ENCODE measurements at places on chromosomes 11 and 22.

DNA sequence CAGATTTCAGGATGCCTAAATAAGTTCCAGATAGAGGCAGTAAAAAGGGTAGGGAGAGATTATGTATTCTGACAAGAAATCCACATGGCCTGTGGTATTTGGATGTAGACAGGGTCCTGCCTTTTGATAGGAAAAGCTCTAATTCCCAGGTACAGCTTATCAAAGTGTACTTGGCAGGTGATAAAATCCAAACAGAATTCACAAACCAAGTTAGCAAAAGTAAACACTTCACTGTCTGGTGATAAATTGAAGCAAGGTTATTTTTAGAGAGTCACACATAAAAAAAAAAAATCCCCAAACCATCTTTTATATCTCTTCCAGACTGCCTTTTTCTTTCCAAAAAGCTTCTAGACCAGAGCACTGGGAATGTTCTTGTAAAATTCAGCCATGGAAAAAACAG, 5.7 kb downstream of the CBLIF start:
- no peak for DNase-seq

GRCh38 chr22:31179345-31179744, 19.4 kb downstream of the RNF185 start:
- peak; percentile 38 for DNase-seq

- no peak for DNase-seq
Measured at GRCh38 chr11:43737201-43737590, 56.7 kb downstream of the HSD17B12 start.

- DNase-seq, result no peak
Measured at GRCh38 chr11:20444535-20444934, 57.0 kb downstream of the PRMT3 start.

GRCh38 chr11:70204466-70204799, 1.3 kb downstream of the FADD start:
- DNase-seq, result no peak

DNA sequence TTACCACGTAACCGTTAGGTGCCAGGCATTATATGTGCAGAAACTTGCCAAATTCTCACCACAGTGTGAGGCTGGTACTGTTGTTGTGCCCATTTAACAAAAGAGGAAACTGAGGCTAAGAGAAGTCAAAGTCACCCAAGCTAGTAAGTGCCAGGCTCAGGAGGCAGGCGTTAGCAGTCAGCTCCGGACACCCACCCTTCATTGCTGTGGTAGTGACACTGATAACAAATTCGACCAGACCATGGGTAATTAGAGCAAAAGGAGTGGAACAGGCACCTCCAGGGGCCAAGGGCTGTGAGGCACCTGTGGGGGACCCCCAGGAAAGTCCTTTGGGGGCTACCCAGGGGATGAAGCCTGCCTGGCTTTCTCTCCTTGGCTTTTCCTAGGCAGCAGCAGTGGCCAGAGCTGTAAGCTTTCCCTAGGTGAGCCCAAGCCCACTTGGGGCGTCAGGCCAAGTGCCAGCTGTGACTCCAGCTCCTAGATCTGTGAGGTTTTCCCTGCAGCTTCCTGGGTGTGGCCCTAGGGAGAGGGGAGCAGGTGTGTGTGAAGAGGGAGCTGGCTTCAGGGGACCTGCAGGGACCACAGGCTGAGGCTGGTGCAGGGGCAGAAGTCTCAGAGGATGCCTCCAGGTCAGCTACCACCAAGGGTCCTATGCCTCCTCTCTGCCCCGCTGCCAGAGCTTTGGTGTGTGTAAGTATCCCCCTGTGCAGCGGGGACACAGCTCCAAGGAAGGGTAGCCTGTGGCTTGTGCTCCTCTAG, 19.7 kb upstream of the ALX4 start:
- no peak for DNase-seq

DNA sequence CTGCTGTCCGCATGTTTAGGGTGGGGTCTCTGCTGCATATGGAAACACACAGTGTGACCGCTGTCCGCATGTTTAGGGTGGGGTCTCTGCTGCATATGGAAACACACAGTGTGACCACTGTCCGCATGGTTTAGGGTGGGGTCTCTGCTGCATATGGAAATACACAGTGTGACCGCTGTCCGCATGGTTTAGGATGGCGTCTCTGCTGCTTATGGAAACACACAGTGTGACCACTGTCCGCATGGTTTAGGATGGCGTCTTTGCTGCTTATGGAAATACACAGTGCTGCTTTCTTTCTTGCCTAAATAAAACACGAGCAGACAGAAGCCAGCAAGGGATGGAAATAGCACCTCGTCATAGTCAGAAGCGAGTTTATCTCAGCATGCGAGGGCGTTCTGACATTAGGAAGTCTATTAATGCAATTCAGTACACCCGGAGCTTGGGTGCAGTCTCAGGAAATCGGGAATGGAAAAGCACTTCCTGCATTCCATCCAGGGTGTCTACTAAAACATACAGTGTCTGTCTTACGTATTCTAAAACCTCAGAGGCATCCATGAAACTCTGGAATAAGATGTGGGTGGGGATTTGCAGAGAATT, 32.6 kb upstream of the TOLLIP start:
- peak; percentile 6 for DNase-seq

- DNase-seq, result no peak
Measured at GRCh38 chr11:117230286-117230961, 1.4 kb downstream of the PCSK7 start.

- no peak for DNase-seq
Measured at GRCh38 chr22:30028731-30029130, 51.5 kb upstream of the HORMAD2 start.

GRCh38 chr22:47738472-47739013, 976.1 kb downstream of the TBC1D22A start:
- no peak for DNase-seq

Measured in myocyte (in vitro differentiated cells).